CD8-positive, alpha-beta memory T cell (primary cell): ENCODE measurements at places on chromosomes 7 and 10.
A peak's percentile ranks its signal among the peaks of the same experiment; 100 is the strongest.

- DNase-seq, result no peak
These were observed 1.7 kb downstream of the CXCL12 start for GRCh38 chr10:44382981-44383748.

GRCh38 chr10:123999261-123999660, 94.1 kb downstream of the CHST15 start:
- no peak for DNase-seq

DNA sequence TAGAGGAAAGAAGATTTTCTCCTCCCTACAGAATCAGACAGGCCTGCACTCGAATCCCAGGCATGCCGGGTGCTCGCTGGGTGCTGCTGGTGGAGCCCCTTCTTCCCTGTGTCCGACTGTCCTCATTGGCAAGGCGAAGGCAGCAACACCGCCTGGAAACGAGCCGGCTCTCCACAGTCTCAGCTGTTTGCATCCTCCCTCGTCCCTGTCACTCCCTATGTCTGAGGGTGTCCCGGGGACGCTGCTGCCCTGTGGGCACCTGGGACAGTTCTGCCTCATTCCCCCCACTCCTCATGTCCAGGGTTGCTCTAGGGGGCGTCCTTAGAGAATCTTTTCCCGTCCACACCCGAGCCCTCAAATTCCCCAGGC, 31.6 kb upstream of the TMEM72 start:
- DNase-seq, result no peak

- no peak for DNase-seq
These were observed 21.5 kb downstream of the ARL5B start for GRCh38 chr10:18680754-18681153.

DNA sequence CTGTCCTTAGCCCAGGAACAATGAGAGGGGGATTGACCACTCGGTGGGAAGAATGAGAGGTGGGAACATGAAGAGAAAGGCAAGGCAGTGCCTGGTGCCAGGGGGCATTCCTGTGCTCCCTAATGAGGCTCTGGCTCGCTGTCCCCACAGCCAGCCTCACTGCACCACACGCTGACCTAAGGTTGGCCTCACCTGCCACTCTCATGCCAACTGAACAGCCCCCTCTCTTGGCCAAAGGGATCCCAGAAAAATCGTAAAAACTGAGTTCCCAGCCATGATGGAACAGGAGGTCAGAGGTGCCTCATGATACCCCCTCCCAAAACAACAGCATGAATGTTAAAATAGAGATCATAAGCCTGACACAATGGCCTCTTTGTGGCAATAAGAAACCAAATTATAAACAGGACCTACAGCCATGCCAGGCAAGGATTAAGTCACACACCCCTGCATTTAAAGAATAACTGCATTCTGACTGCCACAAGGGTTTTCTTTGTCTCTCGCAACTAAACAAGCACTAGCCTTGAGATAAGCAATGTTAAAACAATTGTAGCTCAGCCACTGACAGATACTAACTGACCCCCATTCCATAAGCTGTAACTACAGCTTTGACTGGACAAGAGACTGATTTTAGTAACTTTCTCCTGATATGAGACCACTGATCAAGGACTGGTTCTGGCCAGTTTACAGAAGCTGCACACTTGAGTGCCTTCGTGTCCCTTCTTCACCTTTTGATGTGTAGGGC, 149.2 kb downstream of the SH2D4B start:
- no peak for DNase-seq

GRCh38 chr7:98084631-98085030, 22.0 kb upstream of the LMTK2 start:
- no peak for DNase-seq

GRCh38 chr10:2048337-2048973, 311.1 kb upstream of the ADARB2 start:
- DNase-seq, result no peak

DNA sequence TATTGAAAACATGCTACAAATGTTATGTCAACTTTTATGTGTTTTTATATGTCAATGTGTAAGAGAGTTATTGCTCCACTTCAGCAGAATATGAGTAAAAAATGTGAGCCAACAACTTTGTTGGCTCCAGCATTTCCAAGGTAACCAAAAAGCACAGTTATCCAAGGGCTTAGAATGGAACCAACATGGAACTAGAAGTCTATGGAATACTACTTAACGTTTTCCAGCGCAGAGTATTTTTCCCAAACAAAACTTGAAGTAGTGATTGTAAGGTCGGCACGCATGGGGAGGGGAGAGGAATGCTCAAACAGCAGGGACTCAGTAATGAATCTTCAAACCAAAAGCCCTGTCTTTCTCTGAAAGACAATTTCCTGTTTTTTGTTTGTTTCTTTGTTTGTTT, 45.0 kb upstream of the TSPAN13 start:
- no peak for DNase-seq

DNA sequence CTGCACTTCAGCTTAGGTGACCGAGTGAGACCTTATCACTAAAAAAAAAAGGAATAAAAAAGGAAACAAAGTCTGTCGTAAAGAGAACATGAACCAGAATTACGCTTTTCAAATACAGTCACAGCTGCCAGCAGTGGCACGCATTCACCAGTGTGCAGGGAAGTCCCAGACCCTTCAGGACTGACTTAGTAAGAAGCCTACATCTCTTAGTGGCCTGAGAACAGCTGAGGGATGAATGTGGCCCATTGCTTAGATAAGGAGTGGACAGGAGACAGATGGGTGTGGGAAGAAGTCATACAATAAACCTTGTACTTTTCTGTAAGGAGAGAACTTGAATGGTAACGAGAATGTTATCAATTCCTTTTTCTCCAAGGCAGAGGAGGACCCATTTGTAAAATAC, 178.5 kb downstream of the JCAD start:
- no peak for DNase-seq

GRCh38 chr7:20301311-20301939, 29.3 kb upstream of the ITGB8 start:
- DNase-seq, result no peak

DNA sequence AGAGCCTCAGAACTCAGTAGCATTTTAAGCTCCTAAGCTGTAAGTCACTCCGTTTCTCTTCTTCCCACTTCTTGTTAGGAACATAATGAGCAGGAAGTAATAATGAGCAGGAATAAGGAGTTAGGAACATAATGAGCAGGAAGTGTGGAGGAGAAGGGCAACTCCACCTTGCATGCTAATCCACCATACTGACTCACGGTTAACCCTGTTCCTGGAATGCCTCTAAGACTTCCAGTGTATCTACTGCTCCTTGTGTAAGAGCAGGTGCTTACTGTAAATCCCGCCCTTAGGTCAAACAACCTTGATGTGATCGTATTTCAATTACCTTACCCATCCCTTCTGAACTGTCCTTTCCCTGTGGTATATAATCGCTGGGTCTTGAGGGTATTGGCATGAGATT, 528.7 kb downstream of the CALN1 start:
- DNase-seq, result no peak

- no peak for DNase-seq
These were observed 48.0 kb upstream of the DLG5 start for GRCh38 chr10:77974396-77975074.

- DNase-seq, result no peak
These were observed 2.4 kb downstream of the EIF4H start for GRCh38 chr7:74176555-74176954.

DNA sequence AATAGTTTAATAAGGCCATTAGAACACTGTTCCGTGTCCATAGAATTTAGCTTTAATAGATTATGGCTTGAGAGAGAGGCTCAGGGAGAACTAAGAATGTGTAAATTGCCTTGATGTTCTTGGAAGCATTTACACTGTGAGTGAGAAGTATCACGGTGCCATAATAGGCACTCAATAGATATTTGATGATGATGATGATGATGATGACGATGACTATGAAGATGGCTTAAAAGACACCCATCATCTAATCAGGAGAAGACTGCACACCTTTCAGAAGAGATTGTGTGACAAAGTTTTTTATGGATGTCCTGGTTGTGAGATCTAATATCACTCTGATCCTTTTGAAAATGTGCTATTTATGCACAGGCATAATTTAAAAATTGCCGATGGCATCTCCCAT, 264.2 kb downstream of the GLI3 start:
- DNase-seq, result no peak

- DNase-seq, result no peak
These were observed 11.4 kb downstream of the CARD11 start for GRCh38 chr7:3032256-3032655.

DNA sequence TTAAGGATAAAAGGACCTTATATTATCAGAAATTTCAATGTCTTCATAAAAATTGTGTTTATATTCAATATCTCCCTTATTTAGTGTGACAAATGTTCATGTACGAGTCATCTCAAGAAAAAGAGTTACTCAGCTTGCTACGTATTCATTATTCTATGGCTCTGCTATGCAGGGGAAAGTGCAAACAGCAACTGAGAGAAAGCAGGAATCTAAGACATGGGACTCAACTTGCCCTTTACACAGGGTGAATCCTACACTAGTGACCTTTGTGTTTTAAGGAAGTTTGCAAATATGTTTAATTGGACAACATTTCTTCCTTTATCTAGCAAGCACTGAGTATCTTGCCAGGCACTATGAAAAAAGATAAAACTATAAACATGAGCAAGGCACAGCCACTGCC, 104.7 kb downstream of the NPSR1 start:
- no peak for DNase-seq

- DNase-seq, result peak; percentile 46
These were observed 59.8 kb downstream of the COA1 start for GRCh38 chr7:43669286-43670081.

GRCh38 chr7:27197137-27198042, 2.5 kb downstream of the HOXA13 start:
- DNase-seq, result no peak

DNA sequence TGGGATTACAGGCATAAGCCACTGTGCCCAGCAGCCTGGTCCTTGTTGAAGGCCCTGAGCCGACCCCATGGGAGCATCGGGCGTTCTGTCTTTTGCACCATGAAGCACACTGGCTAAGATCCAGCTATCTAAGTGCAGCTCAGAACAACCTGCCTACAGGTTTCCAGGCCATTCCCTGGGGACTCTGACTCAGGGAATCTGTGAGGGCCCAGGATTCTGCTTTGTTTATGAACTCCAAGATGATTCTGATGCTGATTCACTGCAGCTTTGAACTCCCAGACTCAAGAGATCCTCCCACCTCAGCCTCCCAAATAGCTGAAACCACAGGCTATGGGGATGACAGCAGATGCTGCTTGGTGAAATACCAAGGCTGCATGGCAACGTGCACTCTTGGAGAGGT, 30.2 kb downstream of the NPTX2 start:
- DNase-seq, result no peak

DNA sequence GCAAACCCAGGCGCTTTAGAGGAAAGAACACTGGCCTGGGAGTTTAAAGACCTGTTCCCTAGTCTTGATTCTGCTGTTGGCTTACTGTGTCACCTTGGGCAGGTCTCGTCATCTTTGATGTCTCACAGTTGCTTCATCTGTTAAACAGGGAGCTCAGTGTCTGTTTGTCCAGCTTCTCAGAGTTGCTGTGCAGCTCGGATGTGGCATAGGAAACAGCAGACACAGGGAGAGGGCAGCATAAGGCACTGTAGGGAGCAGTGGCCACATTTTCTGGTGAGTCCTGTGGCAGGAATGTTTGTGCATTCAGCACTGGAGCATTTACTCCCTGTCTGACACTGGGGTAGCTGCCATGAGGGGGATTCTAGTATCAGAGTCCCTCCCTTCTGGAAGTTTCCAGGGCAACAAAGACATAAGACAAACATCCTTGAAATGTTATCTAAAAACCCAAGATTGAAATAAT, 2.0 kb downstream of the REPIN1 start:
- DNase-seq, result no peak

DNA sequence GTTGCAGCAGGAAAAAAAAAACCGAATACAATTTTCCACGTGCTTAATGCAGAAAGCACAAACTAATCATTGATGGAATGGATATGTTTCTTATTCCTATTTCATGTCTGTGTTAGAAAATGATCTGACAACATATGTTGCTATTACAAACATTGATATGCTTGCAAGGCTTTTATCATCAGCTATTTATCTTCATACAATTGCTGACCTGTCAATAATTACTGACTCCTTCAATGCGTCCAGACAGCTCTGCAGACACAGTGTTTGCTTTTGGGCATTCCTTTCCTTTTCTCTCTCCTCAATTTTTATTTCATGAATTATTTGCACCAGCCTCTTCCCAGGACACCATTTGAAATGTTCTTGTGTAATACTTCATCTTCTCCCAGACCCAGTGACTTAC, 246.2 kb downstream of the SEC23IP start:
- no peak for DNase-seq

DNA sequence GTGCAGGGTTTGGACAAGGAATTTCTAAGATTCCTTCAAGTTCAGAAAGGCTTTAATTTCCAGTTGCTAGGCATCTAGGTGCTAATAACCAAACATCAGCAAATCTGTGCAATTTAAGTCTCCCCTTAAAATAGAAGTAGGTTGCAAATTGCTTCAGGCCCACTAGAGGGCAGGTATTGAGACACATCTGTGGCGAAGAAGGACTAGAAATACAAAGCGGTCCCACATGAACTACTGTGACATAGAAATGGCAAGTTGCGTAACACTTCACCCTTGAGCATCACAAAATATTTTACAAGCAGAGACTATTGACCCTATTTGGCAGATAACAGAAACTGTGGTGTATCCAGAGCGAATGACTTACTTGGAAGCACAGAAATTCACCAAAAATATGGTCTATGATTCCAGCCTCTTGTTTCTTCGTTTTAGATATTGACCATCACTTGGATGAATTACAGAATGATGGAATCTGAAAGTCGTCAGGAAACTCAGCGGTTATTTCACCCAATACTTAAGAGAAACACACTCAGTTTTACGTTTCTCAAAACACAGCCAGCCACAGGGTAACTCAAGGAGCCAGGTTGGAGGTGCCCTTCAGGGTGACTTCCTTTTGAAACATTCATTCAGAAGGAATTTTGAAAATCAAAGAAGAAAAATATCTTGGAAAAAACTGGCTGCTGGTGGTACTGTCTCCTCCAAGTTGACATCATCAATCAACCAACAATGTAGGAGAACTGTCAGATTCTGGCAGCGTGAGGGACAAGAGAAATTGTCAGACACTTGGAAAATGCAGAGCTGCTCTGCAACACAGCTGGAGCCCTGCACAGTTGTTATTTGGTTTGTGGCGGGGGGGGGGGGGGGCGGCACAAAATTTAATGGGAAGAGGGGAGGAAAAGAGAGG, 256.3 kb upstream of the MINDY3 start:
- no peak for DNase-seq

GRCh38 chr10:110093722-110094121, 85.9 kb downstream of the ADD3 start:
- DNase-seq, result no peak
